Right atrium auricular region (tissue), 2 donors: ENCODE measurements at places on chromosomes 11 and 22. TPM values are rescaled to one million over a fixed set of nuclear protein-coding genes. Genes with fewer than 3 reads are reported as not detected.

The PHLDA2 gene
- total RNA-seq, result 2.6 TPM

The JAML gene
- total RNA-seq, result 2.2 TPM

The SAA4 gene
- total RNA-seq, result not detected

The C22orf31 gene
- total RNA-seq, result not detected

The CYB561A3 gene
- 27.3 TPM for total RNA-seq

The MGAT3 gene
- 11.3 TPM for total RNA-seq

GRCh38 chr11:61277186-61278000 lies 17.7 kb downstream of the VWCE start:
- no peak for DNase-seq

DNA sequence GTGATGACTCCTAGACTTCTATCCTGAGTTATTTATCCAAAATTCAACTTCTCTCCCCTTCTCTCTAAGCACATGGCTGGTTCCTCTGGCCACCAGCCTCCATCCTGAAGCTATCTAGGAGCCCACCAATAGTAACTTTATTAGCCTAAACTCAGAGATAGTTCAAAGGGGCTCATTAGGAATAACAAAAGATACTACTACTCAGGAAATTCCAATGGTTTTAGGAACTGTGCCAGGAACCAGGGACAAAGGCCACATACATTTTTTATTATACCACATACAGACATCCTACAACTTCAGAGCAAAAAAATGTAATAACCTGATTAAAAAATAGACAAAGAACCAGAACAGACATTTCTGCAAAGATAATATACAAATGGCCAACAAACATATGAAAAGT lies 27.9 kb downstream of the SLC25A17 start:
- no peak for DNase-seq

DNA sequence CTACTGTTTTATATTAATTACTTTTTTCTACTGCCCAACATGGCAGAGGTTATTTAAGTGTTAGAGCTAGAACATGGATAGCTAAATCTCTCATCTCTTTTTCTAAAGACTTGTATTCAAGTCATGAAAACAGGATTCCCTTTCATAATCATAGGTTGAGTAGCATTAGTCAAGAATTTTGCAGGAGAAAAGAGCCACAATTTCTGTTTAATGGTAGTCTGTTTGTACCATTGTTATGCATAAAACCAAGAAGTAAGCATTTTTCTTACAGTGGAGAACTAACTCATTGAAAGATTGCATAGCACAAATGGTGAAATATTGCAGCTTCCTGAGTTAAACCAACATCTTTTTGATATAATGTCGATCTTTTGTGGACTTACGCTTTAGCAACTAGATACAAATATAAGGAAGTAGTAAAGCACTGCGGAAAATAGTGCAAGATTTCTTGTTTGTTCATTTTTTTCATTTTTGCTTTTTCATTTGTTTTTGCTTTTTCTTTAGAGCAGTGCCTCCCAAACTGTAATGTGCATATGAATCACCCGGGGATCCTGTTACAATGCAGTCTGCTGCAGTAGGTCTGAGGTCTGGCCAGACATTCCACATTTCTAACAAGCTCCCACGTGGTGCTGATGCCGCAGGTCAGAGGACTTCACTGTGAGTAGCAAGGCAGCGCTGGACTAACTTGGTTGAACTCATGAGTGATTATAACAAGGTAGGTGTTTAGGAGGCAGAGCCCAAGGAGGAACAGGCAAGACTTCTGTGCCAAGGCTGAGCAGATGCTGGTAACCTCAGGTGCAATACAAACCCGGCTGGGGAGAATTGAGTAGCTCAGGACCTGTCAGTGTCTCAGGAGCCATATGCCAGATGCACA lies 4.6 kb downstream of the ETS1 start:
- no peak for DNase-seq

DNA sequence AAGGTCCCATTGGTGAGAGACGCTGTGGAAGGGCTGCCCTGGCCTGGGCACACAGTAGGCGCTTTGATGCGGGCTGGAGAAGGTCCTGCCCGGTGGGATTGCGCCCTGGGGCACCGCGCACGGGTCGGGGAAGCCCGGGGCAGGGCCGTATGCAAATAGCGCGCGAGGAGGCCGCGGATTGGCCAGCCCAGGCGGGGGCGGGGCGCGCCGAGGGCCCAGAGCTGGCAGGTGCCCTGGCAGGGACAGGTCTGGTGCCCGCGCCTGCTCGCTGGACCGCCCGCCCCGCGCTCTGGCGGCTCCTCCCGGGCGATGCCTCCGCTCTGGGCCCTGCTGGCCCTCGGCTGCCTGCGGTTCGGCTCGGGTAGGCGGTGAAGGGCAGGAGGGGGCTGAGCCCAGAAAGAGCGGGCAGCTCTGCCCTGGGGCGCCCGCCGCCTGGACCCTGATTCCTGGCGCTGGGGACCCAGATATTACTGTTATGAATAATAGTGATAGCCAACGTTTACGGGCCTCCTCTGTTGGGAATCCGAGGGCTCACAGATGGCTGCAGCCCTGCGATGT lies at the start of gene UPK3A:
TSS of gene UPK3A (plus strand) at position 245 of the 558 bp plus-strand sequence. CDS start at position 310, 65 bp downstream.
- DNase-seq, result no peak

- no peak for DNase-seq
These were observed 622.1 kb downstream of the METTL15 start for GRCh38 chr11:28730336-28730735.

GRCh38 chr11:77084581-77085191 lies 17.9 kb downstream of the CAPN5 start:
- DNase-seq, result no peak

- DNase-seq, result no peak
These were observed 2.0 kb downstream of the LRRC4C start for GRCh38 chr11:41457216-41458014.

- DNase-seq, result no peak
These were observed 2.2 kb downstream of the MLC1 start for GRCh38 chr22:50082961-50083461.

GRCh38 chr22:32203181-32204039 lies 1.5 kb downstream of the RFPL2 start:
- DNase-seq, result no peak

DNA sequence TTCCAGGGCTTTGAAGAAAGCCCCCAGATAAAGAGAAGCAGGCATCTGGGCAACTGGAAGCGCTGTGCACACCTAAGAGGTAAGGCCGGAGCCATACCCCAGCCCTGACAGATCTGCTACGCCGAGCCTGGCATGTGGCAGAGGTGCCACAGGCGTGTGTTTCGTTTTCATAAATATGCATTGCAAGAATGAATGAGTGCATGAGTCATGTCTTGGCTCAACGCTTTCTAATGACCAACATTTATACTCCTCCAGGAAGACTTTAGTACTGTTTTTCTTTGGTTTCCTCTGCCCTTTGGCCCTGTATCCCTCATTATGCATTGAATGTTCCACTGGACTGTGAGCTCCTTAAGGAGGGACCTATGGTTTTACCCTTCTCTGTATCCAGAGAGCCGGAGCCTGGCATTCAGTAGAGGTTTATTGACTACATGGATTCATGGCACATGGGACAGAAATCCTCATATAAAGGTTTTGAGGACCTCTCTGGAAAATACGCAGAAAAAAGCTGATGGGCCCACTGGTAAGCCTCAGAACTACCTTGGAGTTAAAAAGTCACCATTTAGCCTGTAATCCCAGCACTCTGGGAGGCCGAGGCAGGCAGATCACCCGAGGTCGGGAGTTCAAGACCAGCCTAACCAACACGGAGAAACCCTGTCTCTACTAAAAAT lies 38.9 kb upstream of the CSNK2A3 start:
- no peak for DNase-seq

- DNase-seq, result no peak
These were observed 325.4 kb upstream of the CCDC90B start for GRCh38 chr11:83611600-83611999.

DNA sequence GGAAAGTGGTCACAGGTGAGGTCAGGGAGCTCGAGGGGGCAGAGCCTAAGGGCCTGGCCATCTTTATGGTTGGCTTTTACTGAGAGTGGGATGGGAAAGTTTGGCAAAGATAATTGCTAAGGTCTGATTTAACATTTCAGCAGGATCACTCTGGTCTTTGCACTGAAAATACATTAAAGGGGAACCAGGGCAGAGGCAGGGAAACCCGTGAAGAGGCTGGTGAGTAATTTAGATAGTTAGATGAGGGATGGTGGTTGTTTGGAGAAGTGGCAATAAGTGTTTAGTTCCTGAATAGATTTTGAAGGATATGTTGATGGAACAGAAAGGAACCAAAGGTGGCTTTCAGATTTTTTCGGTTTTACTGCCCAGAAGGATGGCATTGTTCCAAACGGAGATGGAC lies 50.8 kb downstream of the SCN3B start:
- no peak for DNase-seq

DNA sequence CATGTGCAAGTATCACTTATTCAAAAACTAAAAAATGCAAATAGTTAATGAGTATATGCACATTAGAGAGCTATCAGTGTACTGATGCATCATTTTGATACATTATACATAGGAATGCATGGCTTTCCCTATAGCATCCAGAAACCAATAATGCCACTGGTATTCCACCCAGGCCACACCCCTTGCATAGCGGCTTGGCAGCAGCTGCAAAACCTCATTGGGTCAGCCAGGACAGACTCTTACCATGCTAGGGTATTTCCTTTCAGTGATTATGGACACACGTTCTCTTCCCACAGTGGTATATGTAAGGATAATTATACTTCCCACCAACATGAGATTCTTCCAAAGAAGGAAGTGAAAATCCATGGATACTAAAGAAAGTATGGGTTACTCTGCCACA lies 145.9 kb upstream of the PITPNB start:
- no peak for DNase-seq

DNA sequence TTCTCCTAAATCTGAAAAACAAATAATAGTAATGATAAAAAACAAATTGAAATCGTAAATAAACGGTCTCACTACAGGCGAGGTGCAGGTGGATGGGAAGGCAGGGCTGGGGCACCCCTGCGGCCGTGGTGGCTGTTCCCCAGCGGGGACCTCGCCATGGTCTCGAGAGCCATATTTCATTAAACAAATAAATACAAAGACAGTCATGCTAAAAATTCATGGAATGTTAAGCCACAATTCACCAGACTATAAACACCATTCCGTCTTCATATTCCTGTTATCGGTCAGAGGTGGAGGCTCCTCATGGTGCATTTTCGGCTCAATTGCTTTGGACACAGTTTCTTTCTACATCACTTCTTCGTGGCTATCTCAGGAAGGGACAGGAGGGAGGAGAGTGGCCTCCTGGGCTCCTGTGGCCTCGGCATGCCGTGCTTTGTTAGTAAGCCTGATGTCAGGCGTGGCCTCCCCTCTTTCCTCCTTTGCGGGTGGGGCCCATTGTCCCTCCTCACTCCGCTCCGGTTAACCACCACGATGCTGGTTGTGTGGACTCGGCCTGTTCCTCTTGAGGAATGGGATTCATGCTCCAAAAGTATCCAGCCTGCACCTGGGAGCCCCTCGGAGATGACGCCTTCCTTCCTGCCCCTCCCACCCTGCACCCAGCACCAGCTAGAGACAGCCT lies 16.1 kb upstream of the BRSK2 start:
- DNase-seq, result no peak

DNA sequence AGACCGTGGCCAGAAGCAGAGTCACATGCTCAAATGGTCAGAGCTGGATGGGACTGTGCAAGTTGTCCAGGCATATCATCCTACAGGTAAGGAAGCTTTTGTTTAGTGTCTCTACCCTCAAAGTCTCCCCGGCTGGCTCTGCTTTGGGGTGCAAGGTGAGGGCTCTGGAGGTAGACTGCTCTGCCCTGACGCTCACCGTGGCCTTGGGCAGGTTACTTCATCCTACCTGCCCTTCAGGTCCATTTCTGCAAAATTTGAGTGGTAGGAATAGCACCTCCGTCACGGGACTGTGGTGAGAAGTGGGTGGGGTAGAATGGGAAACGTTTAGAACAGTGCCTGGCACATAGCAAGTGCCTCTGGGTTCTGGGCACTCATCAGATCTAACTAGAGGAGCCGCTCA lies 42.2 kb downstream of the NAT10 start:
- no peak for DNase-seq

GRCh38 chr11:23755769-23756168 lies 741.1 kb upstream of the LUZP2 start:
- no peak for DNase-seq

GRCh38 chr11:113311536-113311935 lies 2.8 kb upstream of the TTC12 start:
- DNase-seq, result no peak

DNA sequence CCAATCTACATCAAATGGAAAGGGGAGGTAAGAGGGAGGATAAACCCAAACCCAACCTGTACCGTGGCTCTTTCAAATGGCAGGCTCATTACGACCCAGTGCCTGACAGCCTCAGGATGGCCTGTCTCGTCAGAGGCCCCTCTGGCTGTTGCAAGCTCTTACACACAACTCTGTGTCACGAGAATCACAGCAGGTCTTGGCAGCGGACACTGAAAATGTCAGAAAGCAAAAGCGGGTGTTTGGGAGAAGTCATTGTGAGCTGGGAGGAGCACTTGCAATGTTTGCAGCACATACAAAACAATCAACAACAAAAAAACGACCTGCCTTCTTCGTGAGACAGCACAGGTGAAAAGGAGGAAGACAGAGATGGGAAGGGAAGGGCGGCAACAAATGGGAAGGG lies 248.1 kb downstream of the OPCML start:
- no peak for DNase-seq

GRCh38 chr22:47929073-47929472 lies 1166.6 kb downstream of the TBC1D22A start:
- DNase-seq, result no peak
